ENCODE measurements at places on chromosomes 12 and 14. TPM values are rescaled to one million over a fixed set of nuclear protein-coding genes. Genes with fewer than 3 reads are reported as not detected.

Gene MTRFR
- total RNA-seq = 12.9 TPM

Gene SLC41A2
- total RNA-seq = 23.0 TPM

Gene GPR132
- 0.25 TPM for total RNA-seq

Gene HOXC12
- not detected for total RNA-seq

Gene IL23A
- not detected for total RNA-seq

Gene MYH7
- total RNA-seq = not detected

Gene SIX6
- not detected for total RNA-seq

Measured in uterine smooth muscle cell (primary cell).